ENCODE measurements at places on chromosomes 5 and 9.

DNA sequence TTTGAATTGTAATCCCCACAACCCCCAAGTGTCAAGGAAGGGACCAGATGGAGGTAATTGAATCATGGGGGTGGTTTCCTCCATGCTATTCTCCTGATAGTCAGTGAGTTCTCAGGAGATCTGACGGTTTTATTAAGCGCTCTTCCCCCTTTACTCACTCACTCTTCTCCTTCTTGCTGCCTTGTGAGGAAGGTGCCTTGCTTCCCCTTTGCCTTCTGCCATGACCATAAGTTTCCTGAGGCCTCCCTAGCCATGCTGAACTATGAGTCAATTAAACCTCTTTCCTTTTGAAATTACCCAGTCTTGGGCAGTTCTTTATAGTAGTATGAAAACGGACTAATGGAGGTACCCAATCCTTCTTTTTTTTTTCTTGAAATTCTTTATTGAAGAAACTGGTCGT lies 2.2 kb upstream of the CEP120 start:
- DNase-seq = no peak

- no peak for DNase-seq
These were observed 97.7 kb downstream of the SLC1A3 start for GRCh38 chr5:36704131-36704530.

DNA sequence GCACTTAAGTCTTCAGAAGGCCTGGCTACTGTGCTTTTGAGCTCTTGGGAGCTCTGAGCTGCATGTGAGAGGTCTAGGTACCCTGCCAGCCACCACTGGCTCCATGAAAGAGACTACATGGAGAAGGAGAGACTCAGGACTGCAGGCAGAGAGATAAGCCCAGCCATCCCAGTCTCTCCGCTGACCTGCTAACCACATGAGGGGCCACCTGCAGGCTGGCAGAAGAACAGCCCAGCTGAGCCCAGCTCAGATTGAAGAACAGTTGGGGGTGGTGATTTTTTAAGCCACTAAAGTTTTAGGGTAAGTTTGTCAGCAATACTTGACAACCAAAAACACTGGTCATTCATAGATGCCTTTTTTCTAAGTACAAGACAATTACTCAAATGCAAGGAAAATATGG lies 205.0 kb upstream of the PRDM9 start:
- no peak for DNase-seq

GRCh38 chr5:179930788-179931473 lies 23.2 kb upstream of the TBC1D9B start:
- DNase-seq = no peak

DNA sequence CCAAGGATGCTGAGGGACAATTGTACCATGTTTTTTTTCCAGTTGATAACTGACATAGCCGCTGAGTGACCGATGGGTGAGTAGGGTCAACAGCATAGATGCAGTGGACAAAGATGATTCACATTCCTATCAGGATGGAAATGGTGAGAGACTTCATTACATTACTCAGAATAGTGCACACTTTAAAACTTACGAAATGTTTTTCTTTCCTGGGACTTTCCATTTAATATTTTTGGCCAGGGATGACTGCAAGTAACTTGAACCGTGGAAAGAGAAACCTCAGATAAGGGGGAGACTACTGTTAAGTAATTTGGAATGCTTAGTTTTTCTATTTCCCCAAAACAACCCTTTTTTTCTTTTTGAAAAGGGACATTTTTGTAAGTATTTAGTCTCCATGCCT lies 3.0 kb upstream of the TUSC1 start:
- no peak for DNase-seq

DNA sequence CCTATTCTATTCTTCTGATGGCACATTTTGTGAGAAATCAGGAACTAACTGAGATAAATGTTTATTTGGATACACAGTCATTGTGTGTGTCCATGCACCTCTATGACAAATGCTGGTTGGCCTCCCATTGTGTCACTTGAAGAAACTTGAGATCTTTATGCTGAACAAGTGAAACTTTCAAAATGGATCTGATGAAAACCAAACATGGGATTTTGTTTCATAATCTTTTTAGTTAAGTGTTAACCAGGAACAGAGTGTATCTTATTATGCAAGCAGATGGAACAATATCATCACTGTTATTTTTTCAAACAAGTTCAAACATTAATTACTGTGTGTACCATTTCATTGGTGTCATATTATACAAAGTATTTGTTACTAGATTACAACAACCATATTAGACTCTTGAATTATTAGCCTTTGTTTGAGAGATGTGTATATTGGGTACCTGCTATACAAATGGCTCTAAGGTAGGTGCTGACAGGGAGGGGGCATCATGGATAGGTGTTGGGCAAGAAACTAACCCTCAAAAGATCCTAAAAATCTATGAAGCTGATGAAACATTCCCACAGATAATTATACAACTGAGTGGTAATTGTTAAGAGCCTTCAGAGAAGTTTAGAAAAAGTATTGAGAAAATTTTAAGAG lies 159.8 kb downstream of the PALM2AKAP2 start:
- no peak for DNase-seq

DNA sequence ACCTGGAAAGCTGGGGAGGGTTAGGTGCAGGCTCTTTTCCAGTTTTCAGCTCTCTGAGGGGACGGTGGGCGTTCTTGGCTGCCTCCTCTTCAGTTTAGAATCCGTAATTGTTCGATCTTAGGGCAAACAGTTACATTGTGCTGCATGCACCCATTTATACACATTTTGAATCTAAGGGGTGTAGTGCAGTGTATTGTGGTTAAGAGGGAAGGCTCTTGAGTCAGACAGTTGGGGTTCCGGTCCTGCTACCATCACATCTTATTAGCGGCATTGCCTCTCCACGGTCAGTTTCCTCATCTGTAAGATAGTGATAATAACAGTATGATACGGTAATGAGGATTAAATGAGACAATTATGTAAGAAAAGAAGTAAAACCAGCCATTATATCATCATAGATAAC lies 625 bp downstream of the EXOSC2 start:
- DNase-seq = no peak

DNA sequence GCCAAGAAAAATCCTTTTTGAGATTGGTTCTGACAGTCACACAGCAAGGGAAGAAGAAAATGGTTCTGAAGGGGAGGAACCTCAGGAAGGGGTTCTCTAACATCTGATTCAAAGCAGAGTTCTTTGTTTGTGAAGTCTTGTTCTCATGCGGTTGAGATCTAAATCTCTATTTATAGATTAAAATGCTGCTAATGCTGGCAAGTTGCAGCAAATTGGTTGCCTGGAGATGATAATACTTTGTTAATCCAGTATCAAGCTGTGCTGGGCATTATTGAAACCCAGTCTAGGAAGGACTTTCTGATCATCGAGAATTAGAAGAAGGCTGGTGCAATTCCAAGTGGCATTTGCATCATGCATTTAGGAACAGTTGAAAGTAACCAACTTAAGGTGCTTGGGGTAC lies 34.0 kb upstream of the SLC28A3 start:
- DNase-seq = no peak

DNA sequence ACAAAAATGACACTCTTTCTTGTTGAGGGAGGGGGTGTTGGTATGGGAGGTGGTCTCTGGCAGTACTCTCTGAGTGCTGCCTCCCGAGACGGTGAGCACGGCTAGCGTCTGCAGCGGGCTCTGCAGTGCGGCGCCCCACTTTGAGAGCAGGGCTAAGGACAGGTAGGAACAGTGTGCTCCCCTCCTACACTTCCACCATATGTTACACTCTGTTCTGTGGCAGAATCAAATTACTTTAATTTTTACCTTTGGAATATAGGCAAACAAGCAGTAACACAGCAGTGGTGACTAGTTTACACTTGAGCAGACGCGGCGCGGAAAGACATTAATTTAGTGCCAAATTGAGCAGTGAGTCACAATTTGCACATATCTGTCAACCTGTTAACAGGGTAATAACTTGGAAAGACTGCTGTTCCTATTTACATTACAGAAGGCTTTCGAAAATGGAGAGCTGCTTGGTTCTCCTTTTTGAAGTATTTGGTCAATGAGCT lies 136.3 kb downstream of the MED27 start:
- no peak for DNase-seq

All from activated naive CD4-positive, alpha-beta T cell treated with anti-CD3 and anti-CD28 coated beads, Interleukin-2, amount 50 U/mL, for 72 hours (primary cell).